ENCODE measurements at places on chromosomes 3 and 15.

- DNase-seq, result no peak
Observed at GRCh38 chr15:70629735-70630273, 133.6 kb downstream of the UACA start.

DNA sequence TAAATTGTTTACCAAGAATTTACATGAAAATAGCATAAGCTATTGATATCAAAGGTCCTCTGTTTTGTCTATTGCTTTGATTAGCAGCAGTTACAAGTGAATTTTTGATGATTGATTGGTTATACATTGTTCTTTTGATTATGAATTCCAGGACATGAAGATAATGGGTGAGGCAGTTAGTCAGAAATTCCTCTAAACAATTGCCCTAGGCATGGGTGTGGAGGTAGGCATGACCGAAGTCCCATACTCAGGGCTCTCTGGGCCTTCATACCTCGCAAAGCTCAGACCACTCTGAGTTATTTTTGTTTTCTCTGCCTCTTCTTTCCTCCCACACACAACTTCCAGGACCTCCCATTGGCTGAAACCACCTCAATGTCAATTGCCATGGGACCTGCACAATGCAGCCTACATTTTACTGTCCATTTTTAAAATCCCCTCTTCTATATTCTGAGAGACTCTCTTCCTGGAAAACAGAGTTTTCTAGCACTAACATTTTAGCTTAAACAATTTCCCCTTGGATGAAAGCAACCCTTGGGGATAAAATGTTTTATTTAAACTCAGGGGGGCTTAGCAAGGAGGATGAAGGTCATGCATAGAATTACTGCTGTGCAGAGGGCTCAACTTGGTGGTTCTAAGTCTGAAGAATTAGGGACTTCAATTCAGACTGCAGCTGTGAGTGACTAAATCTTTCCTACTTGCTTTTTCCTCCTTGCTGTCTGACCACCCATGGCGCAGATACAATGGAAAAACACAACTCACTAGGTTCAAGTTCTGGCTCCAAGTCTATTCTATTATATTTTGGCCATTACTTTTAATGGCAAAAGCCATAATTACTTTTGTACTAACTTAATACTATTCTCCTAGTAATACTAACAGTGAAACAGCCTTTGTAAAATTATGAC, 594.8 kb downstream of the NTRK3 start:
- no peak for DNase-seq

DNA sequence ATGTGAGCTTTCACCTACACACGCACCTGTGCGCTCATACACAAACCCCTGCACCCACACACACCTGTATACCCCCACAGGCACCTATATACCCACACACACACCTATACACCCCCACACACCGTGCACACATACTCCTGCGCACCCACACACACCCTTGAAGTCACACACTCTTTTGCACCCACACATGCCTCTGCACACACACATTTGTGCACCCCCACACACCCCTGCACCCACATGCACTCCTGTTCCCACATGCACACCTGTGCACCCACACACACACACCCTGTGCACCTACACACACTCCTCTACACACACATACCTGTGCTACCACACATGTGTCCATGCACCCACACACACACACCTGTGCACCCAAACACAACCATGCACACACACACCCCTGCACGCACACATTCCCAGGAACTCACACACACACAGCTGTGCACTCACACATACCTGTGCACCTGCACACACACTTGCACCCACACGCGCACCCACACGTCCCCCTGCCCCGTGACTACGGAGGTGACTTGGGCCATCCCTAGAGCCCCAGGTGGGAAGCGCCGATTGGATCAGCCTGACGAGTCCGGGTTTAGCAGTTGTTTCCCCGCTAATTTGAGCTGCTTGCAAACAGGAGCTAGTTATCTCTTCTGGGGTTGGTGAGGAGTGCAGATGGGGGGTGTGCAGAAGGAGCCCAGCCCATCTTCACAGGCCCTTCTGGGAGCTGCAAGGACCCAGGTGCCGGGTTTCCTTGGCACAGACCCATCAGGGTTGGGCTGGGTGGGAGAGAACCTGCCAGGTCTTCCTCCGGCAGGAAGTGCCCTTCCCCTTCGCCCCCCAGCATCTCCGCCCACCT, 97.8 kb downstream of the CHSY1 start:
- DNase-seq, result no peak

DNA sequence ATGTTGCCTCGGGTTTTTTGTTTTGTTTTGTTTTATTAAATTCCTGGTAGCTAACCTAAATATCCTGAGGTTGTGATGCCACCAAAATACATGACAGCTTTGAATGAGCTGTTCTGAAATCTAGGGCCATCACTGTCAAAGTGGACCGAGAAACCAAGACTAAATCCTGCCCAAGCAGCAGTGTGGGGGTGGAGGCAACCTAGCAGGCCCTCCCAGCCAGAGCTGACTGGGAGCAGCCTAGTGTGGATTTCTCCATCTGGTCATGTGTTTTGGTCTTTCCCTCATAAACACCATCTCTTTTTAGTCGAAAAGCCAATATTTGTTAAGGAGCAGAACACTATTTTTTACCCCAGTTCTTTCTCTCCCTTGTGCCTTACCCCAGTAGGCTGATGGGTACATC, 52.2 kb downstream of the LARS2 start:
- DNase-seq, result no peak

DNA sequence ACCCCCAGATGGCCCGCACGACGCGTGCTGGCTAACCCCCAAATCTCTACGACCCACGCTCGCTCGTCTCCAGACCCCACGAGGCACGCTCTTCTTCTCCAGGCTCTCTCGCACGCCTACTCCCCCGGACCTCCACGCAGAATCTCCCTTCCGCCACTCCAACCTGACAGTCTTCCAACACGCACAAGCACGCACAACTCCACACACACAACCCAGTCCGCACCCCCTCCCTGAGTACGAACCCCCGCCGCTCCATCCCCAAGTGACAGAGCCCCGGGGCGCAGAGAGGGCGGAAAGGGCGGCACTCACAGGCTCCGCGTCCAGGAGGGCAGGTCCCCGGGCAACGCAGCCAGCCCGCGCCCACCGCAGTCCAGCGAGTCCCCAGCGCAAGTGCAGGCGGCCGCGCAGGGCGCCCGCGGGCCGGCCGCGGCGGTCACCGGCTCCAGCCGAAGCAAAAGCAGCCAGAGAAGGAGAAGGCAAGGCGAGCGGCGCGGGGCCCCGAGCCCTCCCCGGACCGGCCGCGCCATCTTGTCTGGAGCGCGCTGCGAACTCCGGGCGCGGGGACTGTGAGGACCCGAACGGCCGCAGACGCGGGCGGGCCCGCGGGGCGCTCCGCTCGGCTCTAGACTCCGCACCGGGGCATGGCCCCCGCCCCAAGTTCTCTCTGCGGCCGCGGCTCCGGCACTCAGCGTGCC, 794 bp downstream of the LRIG1 start:
- DNase-seq, result no peak

GRCh38 chr3:153163393-153163724, 1.3 kb downstream of the RAP2B start:
- no peak for DNase-seq

DNA sequence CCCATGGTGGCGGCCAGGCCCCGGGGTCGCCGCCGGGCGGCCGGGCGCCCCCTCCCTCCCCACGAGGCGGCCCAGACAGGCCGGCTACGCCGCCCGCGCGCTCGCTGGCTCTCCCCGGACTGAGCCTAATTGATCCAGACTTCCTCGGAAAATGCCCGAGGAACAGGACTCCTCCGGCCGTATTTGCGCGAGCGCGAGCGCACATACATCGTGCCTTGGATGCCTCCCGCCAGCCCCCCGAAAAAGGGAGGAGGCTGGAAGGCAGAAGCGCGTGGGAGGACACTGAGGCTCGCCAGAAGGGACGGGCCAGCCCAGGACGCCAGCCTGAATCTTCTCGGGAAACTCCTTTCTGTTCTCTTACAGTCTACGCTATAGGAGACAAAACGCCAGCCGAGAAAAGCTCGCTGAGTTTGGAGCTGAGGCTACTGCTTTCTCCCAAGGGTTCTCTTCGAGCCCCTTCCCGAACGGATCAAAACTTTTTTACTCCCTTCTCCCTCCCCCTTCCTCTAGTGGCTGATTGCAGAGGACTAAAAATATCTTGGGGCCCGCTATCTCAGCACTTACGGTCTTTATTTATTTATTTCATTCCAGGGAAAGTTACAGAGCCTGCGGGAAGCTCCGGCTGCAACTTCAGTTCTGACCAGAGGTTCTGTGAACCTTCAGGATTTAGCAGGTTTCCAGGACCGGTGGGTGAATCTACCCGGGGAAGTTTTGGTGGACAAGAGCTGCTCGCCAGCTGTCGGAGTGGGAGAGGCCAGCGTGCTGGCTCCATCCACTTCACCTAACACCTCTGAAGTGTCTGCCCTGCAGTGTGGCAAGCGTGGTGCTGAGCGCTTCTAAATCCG, at the start of gene PDZRN3:
Gene PDZRN3, minus strand, starts transcription at position 121 of the 845 bp plus-strand sequence.
- DNase-seq, result peak; percentile 40

GRCh38 chr15:45087513-45087912, 26.5 kb downstream of the DUOX2 start:
- peak; percentile 4 for DNase-seq

Data from NCI-H1930 (cell line).